CD4-positive, alpha-beta T cell treated with Interleukin-12 subunit alpha and Interleukin-12 subunit beta, for 1 hour (primary cell): ENCODE measurements at places on chromosomes 6 and 20.
A peak's percentile ranks its signal among the peaks of the same experiment; 100 is the strongest.

GRCh38 chr6:13178107-13178506 lies 150.2 kb downstream of the TBC1D7 start:
- no peak for DNase-seq

- DNase-seq = no peak
Observed at GRCh38 chr6:117404548-117404947, 21.2 kb downstream of the ROS1 start.

- DNase-seq = no peak
Observed at GRCh38 chr6:38212579-38212978, 393.1 kb downstream of the ZFAND3 start.

DNA sequence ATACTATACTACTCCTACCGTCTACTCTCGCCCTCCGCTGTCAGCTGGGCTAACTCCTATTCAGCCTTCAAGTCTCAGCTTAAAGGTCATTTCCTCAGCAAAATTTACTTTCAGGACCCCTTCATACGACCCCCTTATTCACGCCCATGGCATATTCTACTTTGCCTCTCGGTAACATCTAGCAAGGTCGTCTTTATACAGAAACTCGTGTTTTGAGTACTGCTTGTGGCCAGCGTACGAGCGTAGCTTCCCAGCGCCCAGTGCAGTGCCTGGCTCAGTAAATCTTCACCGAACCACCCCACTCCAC lies 546 bp downstream of the CRNKL1 start:
- DNase-seq = no peak

DNA sequence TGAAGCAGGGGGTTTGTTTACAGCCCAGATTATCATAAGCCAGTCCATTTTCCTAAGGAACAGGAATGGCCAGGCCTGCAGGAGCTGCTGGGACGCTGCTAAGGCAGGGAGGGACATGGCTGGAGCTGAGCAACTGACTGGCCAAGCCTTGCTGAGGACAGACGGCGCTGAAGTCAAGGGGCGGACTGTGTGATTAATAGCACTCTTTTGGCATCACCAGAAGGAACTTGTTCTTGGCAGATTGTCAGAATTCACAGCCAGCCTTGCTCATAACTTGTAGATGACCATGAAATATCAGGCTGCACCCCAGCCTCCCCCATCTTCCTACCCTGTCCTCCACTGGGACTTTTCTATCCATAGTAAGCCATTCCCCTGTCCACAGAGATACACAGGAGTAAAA lies 218.8 kb upstream of the RNF24 start:
- DNase-seq = no peak

GRCh38 chr20:52083627-52084232 lies 107.8 kb downstream of the ZFP64 start:
- peak; percentile 40 for DNase-seq

DNA sequence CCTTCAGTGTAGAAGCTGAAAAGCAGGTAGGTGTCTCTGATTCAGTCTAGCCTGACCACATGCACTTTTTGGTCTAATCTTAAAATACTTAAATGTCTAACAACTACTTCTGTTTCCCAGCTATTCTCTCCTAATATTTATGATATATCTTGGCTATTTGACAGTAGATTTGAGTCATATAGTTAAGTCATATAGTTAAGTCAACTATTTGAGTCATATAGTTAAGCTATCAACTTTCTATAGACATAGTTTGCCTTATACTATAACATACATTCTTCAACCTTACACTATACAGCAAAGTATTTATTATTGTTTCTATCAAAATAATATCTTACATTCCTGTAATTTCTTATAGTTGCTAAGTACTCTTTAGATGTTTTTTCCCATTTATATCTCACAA lies 110.9 kb downstream of the GMDS start:
- DNase-seq = no peak

- DNase-seq = no peak
Observed at GRCh38 chr6:6564154-6564553, 24.4 kb upstream of the LY86 start.

DNA sequence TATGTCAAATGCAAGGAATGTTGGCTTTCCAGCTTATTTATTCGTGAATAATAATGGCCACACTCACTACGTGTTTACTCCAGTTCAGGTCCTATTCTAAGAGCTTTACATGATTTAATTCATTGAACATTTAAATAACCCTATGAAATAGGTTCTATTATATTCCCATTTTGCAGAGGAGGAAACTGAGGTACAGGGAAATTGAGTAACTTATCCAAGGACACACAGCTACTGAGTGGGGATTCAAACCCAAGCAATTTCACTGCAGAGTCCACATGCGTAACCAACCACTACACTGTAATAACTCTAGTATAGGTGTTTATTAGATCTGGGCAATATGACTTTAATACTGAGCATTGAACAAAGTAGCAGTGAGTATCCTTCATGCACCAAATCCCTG lies 12.3 kb upstream of the SLC13A3 start:
- no peak for DNase-seq

DNA sequence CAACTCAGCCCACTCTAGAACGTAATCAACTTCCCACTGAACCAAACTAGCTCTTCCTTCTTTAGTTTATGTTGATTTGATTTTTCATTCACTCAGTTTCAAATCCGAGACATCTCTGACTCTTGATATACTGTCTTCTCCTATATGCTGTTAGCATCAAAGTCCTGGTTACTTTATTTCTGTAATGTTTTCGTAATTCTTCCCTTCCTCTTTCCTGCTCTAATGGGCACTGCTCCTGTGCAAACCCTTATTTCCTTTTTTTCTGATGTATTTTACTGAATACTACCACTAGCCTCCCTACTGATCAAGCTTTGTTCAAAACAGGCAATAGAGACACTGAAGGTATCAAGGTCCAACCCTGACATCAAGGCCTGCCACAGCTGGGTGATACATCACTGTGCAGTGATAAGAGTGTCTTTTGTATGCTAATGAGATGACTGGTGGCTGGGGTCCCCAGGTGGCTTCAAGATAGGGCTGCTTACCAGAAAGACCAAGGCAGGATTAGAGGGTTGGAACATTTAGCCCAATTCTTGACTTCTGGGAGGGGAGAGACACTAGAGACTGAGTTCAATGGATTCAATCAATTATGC lies 95.2 kb downstream of the KIF13A start:
- no peak for DNase-seq

DNA sequence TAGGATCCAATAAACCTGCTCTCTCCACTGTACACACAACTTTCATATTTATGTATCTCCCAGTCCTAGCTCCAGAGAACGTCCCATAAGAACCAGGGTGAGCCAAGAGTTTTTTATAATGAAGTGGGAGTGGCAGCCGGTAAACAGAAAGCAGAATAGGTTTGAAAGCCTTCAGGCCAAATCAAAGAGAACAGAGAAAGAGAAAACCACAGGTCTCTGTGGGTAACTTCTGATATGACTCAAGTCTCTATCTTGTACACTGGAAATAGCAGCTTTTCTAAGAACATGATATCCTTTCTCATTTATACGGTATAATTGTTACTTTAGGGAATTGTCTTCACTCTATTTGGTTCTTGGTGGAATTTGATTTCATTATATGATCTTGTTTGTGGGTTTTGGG lies 273.6 kb downstream of the PACRG start:
- DNase-seq = no peak

- DNase-seq = no peak
Observed at GRCh38 chr6:111845441-111845871, 27.8 kb downstream of the FYN start.

DNA sequence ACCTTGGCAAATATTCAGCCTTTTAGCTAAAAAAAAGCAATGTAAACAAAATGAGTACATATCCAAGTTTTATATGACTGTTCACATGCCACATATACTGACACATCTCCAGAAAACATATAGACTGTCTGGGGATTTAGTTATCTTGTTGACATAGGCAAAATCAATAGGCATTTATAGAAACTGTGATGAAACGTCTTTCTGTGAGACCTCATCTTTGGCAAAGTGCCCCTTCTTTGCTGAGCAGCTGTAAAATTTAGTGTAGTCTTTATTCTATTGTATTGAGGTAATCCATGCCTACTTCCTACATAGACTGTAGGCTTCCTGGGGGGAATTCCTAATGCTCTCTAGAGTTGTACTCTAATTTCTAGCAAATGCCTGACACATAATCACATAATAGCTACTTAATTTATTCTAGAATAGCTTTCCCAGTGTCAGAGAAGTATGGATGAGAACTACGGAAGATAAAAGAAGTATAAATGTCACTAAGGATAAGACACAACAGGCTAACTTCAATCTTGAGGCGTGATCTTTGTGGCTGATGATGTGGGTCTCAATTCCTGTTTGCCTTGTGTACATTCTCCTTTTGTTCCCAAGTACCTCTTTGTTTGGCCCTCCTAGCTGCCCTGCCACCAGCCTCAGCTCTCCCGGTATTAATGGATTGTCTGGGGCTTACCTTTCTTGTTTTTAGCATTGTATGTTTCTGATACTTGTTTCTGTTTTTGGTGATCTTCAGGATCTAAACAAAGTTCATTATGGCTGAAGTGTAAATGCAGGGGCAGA lies 30.6 kb downstream of the PTCHD4 start:
- DNase-seq = no peak

DNA sequence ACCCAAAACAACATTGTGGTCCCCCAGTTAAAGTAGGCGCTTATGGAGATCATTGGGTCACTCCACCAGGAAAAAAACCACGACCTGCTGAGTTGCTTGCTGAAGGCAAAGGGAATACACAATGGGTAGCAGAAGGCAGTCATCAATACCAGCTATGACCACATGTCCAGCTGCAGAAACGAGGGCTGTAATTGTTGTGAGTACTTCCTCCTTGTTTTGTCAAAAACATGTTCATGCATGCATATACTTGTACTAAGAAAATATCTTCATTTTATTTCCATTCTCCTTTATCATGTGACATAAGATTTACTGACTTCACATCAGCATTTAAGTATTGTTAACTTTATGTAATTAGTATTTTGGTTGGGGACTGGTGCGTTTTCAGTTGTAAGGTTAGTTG lies 16.9 kb downstream of the SERINC1 start:
- DNase-seq = no peak

- no peak for DNase-seq
Observed at GRCh38 chr20:48676795-48677460, 150.9 kb downstream of the PREX1 start.

DNA sequence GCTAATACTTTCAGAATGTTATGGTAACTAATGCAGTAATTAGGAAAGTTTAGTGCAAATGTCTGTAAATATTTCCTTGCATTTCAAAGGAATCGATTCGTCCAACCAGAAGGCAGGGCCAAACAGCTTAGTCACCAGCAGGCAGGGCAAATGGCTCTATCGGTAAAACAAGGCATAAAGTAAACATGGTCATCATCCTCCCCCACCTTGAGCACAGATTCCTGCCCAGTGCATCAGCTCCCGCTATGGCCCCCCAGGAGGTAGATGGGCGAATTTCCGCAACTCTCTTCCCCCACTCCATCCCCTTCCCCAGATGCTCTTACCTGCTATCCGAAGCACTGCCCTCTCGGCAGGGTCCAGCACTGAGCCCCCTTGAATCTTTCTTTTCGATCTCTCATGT lies 103.8 kb upstream of the BEND6 start:
- DNase-seq = no peak

- DNase-seq = no peak
Observed at GRCh38 chr20:60304931-60305330, 346.7 kb downstream of the CDH26 start.

DNA sequence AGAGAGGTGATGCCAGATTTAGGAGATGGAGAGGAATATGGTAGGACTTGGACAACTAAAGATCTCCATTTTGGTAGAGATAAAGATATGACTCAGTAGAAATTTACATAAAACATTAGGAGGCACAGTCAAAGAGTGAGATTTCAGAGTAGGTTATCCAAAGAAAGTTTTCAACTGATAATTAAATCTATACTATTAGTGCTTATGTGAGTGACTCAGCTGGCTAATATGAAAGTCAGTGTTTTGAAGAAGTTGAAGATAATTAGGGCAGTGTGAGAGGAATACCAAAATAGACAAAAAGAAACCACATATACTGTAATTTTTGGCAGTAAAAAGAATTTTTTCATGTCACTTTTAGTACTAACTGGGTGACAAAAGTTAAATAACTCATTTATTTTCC lies 712.8 kb upstream of the HS3ST5 start:
- no peak for DNase-seq

GRCh38 chr20:16167423-16168130 lies 405.7 kb downstream of the KIF16B start:
- DNase-seq = no peak

DNA sequence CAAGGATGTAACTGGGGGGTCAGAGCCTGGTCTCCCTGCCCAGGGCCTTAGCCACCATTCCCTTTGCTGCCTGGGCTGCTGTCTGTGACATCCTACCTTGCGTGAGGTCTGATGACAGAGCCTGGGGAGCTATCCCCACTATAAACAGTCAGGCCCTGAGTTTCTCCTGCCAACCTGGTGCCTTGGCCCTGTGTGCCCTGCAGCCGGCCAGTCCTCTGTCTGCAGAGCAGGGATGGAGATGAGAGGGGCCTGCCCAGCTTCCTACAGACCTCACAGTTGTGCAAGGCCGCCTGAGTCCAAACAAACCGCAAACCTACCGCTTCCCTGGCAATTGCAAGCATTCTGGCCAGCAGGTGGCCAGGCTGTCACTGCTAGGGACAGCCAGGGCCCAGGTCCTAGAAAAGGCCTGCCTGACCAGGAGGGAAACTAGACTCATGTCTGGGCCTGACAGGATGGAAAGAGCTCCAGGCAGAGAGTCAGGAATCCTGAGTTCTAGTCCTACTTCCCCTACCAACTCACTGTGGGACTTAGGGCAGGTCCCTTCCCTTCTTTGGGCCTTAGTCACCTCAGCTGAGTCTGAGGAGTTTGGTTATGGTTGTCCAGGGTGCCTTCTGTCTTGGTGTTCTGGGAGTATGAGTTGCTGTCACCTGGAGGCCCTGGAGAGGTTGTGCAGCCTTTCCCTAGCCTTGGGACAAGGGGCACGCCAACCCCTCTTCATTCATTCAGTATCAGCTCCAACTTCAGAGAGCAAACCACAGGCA lies 86.2 kb downstream of the VEGFA start:
- no peak for DNase-seq

- DNase-seq = no peak
Observed at GRCh38 chr20:14855171-14855570, 517.8 kb upstream of the FLRT3 start.
